ENCODE measurements at places on chromosomes 3 and 15.

- no peak for DNase-seq
Measured at GRCh38 chr3:16255726-16256125, 9.0 kb downstream of the DPH3 start.

DNA sequence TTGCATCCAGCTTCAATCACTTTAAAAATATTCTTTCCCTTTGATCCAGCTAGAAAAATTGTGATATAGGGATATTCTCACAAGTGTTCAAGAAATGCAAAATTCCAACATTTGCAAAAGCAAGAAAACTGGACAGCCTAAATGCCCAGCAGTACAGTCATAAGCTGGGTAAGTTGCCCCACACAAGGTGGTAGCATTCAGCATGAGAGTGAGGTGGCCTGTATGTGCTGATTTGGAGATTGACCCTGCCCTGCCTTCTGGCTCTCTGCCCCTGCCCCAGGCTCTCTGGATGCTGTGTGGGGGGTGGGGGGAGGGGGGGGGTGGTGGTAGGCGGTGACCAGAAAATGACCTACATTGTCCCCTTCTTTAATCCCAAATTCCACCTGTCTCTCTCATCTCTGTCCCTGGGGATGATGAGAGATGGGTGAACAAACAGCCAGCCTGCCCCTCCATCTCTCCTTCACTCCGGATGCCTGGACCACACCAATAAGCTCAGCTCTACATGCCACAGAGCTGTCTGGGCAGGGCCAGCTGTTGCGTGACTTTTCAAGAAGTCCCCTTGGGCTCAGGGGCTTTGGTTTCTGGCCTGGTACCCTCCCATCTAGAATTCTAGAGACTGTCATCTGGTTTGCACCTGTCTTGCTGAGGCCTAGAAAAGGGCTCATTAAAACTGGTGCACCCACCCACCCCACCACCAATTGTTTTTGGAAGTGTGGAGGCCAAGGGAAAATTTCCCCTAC lies 42.2 kb downstream of the SLC28A1 start:
- no peak for DNase-seq

GRCh38 chr3:53795176-53795575 lies 51.0 kb downstream of the CHDH start:
- no peak for DNase-seq

DNA sequence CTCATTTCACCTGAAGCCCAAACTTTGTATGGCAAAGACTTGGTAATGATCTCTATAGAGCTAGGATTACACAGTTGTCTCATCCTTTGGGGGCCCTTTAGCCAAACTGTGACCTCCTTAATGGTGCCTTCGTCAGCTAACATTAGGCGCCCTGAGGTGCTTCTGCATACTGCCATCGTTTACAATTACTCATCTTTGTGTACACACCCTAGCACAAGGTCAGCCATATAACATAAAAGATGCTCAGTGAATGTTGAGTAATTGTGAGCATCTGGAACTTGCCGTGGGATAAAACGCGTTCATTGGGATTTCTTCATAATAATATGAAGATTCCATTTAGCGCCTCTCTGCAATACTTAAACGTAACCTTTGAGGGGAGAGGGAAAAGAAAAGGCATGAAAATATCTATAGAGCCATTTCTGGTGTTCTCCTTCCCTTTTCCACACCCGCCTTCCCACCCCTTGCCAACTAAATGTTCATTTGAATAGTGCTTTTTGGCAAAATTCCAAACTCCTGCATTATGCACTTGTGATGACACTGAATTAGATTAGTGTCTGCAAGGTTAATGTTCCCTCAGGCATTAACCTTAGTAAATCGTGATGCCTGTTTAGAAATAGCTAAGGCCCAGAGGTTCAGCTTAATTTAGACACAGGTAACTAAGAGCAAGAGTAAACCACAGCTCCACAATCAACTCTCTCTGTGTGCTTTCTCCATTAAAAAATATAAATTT lies 990 bp upstream of the ZNF148 start:
- no peak for DNase-seq

DNA sequence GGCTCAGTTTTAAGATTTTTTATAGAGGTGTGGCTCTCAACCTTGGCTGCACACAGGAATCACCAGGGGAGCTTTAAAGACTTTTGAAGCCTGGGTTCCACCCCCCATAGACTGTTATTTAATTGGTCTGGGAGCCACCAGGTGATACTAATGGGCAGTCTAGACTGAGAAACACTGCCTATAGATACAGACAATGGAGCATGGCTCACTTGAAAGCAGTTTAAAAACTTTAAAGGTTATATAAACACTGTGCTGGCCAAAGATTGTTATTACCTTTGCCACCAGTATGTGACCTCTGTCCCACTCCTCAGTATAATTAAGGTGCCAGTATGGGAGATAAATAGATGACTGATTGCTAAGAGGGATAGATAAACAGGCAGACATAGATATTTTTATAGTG lies 3.8 kb downstream of the GOLIM4 start:
- DNase-seq, result no peak

GRCh38 chr3:25166016-25166415 lies 262.0 kb upstream of the RARB start:
- DNase-seq, result no peak

GRCh38 chr15:66829551-66830121 lies 127.6 kb downstream of the SMAD6 start:
- no peak for DNase-seq

DNA sequence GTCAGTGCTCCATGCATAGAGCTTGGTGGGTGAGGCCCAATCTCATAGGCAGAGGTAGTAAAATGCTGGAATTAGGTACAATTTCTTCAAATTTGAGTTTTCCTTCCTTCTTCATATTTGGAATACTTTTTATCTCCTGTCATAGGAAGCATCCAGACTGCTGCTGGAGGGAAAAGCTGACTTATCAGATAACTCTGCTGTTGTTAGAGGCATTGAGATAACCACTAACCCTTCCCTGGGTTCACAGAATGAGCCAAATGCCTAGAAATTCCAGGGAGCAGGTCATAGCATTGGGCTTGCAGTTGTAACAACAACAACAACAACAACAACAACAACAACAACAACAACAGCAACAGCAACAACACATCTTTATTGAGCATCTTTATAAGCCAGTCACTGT lies 332.7 kb downstream of the PDCD6IP start:
- DNase-seq, result no peak

- DNase-seq, result no peak
Measured at GRCh38 chr15:88636050-88636449, 2.8 kb upstream of the ISG20 start.

- no peak for DNase-seq
Measured at GRCh38 chr15:69098771-69099170, 61.7 kb upstream of the GLCE start.

- DNase-seq, result no peak
Measured at GRCh38 chr15:101615986-101616848, 36.0 kb downstream of the TM2D3 start.

- no peak for DNase-seq
Measured at GRCh38 chr15:68129072-68129471, 75.0 kb downstream of the PIAS1 start.

DNA sequence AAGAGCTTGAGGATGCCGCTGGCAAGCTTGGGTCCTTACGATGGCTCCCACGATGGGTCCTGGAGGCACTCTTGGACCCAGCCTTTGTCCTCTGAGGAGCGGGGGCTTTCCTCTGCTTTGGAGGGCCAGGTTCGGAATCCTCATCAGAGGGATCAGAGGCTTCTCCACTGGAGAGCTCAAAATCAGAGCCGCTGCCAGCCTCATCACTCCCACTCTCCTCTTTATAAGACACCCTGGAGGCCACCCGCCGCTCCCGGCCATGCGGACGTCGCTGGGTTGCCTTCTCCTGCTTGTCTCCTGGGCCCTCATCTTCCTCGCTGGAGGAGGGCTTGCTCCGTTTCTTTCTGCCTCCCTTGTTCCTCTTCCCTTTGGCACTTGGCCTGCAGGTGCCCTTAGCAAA lies 20.0 kb downstream of the XPC start:
- no peak for DNase-seq

DNA sequence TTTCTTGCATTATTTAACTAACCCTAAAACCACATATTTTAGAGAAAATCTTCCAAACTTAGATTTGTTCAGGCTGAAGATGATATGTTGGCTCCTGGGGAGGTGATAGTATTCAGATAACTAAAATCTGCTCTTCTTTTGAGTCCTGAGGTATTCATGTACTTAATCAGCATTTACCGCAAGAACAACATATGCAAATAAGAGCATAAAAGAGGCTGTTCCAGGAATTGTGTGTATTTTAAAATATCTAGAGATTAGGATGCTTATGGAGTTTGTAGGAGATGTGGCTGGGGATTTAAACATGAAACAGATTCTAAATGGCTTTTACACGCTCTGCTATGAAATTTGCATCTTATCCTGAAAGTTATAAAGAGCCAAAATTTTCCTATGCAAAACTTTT lies 298.2 kb downstream of the EPHA3 start:
- no peak for DNase-seq

GRCh38 chr3:122395582-122395981 lies 11.6 kb downstream of the FAM162A start:
- no peak for DNase-seq

DNA sequence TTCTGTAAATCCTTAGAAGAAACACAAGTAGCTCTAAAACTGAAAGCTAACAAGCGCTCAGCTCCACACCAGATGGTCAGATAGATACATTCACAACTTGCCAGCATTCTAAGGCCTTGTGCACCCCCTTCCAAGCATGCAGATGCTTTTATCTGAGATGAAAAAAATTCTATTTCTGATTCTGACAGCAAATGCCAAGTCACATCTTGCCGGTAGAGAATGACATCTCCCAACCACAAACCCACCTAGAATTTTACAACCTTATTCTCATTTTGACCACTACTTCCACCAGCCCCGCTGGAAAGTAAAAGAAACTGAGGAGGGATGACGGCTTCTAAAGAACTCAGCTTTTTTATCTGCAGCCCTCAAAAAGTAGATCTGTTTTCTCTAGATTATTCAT lies 57.7 kb downstream of the SUMF1 start:
- DNase-seq, result no peak

DNA sequence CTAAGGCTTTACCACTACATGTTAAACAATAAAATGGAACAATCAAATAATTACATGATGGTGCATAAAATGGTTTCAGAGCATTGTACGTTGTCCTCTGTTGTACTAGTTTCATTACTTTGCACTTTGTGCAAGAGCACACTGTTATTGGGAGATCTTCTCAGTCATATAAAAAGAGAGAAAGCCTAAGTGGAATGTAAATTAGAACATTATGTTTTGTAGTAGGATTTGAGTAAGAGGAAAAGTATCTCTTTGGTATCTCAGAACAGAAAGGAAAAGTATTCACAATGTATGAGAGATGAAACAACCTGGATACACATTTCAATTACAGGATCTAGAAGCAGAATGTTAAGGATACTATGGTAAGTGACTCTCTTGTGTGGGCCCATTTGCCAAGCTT lies 26.9 kb upstream of the PLSCR2 start:
- no peak for DNase-seq

DNA sequence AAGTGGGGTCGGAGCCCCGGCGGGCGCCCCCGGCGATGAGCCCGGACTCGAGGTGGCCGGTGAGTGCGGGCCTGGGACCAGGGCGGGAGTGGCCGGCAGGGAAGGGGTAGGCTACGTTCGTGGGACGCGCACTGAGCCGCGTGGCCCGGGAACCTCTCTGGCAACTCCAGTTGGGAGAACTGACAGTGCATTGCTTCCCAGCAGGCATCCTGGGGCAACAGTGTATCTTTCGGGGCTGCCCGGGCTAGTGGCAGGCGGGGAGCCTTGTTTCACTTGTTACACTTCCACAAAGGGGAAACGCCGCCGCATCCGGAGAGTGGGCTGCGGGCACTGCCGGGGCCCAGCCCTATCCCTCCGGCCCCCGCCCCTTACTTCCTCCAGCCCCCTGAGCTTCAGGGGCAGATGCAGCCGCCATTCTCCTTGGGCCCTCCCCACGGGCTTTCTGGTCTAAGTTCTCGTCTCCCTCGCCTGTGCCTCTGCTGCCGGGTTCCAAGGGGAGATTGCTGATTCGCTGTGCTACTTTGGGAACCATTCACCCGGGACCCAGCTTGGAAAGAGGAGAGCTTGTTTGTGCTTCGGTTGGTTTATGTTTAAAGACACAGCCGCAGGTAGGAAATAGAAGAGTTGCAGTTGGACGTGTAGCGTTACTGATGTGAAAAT lies 675 bp downstream of the BRPF1 start:
- no peak for DNase-seq

GRCh38 chr3:13009132-13009945 lies 63.9 kb downstream of the IQSEC1 start:
- DNase-seq, result no peak

GRCh38 chr15:44501768-44502366 lies 35.1 kb upstream of the EIF3J start:
- no peak for DNase-seq

GRCh38 chr3:10387881-10388609 lies 67.1 kb upstream of the SEC13 start:
- DNase-seq, result no peak

DNA sequence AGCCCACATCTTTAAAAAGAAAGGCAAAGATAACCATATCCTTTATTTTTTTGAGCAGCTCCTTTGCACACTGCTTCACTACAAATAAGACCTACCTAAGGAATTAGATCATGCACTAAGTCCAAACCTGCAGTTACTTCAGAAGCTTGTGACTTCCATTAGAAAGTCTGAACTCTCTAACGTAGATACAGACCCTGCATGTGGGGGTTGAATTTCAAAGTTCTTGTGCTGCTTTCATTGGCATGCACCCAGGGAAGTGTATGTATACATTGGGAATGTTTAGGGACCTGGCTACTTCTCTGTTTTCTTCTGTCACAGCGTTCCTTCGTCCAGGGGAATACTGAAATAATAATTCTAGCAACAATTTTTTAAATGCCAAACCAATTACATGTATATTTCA lies 185.2 kb upstream of the IL12A start:
- DNase-seq, result no peak

- no peak for DNase-seq
Measured at GRCh38 chr3:160398820-160399124, 253 bp downstream of the IFT80 start.

DNA sequence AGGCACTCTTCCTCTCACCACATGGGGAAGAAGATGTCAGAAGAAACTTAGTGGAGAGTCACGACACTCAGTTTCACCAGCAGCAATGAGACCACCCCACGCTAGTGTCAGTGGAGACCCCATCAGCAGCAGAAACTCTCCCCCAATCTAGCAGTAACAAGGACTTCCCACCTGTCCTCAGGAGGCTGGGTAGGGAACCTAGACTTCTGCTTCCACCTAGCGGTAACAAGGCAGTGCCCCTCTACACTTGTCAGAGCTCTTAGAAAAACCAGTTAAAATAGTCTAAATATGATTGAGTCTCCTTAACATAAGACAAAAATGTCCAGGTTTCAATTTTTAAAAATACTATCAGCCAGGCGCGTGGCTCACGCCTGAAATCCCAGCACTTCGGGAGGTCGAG lies 57.3 kb downstream of the TRAT1 start:
- DNase-seq, result no peak

GRCh38 chr15:91216000-91216399 lies 115.9 kb downstream of the SV2B start:
- no peak for DNase-seq

GRCh38 chr15:29103824-29104565 lies 165.6 kb downstream of the NSMCE3 start:
- no peak for DNase-seq

GRCh38 chr15:76384409-76384808 lies 47.8 kb downstream of the ISL2 start:
- DNase-seq, result no peak

GRCh38 chr3:100634493-100635272 lies 25.3 kb downstream of the ADGRG7 start:
- DNase-seq, result no peak

- no peak for DNase-seq
Measured at GRCh38 chr3:124227150-124227630, 235.3 kb upstream of the ROPN1 start.

- peak; percentile 67 for DNase-seq
Measured at GRCh38 chr3:47420511-47421484, 40.0 kb downstream of the PTPN23 start.

GRCh38 chr15:84669726-84670125 lies 11.7 kb upstream of the NMB start:
- DNase-seq, result no peak

All from activated CD8-positive, alpha-beta memory T cell treated with anti-CD3 and anti-CD28 coated beads for 1 hour (primary cell).